Mesenchymal stem cell (in vitro differentiated cells and primary cell): ENCODE measurements at places on chromosomes 11 and 22.

DNA sequence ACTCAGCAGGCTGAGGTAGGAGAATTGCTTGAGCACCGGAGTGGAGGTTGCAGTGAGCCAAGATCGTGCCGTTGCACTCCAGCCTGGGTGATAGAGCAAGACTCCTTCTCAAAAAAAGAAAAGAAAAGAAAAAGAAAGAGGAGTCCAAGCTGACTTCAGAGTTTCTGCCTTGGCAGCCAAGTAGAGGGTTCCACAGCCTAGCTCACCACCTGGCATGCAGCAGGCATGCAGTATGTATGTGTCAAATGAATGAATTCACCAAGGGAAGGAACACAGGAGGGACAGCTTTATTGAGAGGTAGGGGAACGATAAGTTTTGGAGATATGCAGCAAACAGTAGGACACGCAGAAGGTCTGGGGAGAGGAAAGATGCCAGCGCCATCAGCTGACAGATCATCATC, 230.4 kb downstream of the BUD13 start:
- no peak for DNase-seq

GRCh38 chr22:28750471-28750881, 8.6 kb downstream of the HSCB start:
- DNase-seq, result no peak

DNA sequence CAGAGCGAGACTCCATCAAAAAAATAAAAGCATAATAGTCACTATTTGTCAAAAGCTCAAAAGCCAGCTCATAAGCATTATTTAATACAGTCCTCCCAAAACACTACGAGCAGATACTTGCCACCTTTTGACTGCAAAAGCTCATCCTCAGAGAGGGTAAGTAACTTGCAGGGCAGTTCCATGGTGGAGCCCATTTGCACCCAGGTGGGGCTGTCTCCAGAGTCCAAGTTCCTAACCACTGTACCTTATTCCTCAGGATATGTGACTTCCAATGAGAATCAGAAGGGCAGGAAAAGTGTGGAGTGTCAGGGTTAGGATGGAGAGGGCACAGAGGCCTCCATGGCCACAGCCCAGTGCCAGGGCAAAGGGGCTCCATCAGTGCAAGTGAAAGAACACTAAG, 28.6 kb upstream of the POU2AF1 start:
- no peak for DNase-seq

GRCh38 chr22:39244496-39245129, at the start of gene PDGFB:
PDGFB (minus strand) TSS chr22:39244982; CDS start chr22:39243963, 1,019 bp downstream.
- DNase-seq, result peak; percentile 44

- DNase-seq, result peak; percentile 11
Observed at GRCh38 chr11:117970400-117971024, 15.7 kb upstream of the IL10RA start.

DNA sequence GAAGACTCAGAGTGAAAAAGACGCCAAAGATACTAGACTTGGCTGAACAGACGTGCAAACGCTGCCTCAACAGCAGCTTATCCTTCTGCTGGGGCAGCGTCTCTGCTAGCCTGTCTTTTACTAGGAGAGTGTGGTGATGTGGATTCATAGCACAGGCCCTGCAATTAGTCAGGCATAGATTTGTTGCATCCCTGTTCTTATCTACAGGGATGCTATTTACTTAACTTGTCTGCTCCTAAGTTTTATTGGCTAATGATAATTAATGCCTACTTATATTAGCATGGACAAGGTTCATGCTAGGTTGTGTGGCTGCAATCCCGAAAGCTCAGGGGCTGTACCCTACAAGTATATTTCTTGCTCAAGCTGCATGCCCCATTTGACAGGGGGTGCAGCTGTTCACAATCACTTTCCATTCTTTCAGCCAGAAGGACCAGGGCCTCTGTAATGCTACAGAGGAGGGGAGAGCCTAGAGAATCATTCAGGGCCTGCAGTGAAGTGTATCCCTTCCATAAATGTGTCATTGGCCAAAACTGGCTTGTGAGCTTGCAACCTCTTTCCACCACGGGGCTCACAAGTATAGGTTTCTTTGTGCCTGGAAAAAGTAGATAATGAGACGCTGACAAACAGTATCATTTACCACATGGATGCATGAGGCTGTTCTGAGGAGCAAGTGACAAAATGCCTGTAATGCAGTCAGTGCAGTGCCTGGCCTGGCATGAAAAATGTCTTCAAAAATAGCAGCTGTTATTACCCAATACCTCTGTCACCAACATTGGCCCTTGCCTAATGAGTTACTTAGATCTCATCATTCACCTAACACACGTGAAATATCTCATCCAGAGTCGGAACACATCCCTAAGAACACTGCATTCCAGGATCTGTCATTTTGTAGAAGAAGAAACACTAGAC, 685.8 kb upstream of the API5 start:
- no peak for DNase-seq

GRCh38 chr11:33168709-33169200, 7.5 kb upstream of the CSTF3 start:
- DNase-seq, result peak; percentile 84

GRCh38 chr22:38062791-38063190, 5.6 kb downstream of the PICK1 start:
- DNase-seq, result no peak

DNA sequence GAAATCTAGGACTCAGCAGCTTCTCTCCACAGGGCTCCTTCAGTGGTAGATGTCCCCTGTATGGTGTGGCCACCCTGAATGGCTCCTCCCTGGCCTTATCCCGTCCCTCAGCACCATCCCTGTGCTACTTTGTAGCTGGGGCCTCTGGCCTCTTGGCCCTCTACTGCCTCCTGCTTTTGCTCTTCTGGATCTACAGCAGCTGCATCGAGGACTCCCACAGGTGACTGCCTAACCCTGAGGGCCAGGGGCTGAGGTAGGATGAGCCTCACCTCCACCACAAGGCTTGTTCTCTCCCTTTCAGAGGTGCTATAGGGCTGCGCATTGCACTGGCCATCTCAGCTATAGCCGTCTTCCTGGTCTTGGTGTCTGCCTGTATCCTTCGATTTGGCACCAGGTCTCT, 1.8 kb downstream of the TMEM179B start:
- DNase-seq, result no peak

DNA sequence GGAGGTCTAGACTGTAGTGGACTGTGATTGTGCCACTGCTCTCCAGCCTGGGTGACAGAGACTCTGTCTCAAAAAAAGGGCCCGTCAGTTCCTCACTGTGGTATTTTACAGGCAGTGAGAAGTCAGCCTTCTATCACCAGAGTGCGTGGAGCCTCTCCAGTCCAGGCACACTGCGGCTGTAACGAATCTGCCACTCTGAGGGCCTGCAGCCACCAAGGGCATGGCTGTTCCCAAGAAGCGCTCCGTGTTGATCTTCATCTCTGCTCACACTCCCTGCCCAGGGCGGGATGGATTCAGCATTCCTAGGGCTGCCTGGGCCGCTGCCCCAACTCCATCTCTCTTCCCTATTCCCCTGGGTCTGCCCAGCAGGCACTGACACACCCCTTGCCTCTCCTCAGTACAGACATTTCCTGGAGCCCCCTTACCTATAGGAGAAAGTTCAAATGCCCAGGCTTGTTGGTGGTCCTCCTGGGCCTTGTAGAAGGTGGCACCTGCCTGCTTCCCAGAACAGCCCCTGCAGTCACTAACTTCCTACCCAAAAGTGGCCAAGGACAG, 148.4 kb downstream of the CACNA1I start:
- DNase-seq, result no peak

DNA sequence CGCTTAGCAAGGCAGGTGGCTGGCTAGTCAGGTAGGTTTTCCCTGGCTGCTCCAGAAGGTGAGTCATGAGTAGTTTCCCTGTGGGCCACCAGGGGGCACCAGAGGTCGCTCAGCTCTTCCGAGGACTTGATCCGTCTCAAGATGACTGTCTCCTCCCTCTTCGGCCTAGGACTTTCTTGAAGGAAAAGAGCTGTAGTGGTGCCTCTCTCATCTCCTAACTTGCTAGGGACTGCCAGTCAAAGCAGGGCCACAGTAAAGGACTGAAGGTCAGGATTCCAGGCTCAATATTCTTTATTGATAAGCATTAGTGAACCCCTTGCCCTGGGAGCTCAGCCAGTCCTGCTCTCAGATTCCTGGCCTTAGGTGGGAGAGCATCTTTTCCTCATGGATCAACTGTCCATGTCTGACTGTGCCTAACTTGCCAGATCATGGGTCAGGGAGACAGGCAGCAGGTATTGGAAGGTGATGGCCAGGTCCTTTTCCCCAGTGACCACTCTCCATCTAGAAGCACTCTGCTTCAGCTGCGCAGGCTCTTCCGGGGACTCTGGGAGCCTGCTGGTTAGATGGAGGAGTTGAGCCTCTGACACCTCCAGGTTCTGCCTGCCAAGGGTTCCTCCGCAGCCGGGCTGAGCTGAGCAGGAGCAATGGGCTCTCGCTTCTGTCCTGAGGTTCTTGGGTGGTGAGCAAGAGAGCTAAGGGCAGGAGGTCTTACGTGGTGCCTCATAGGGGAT, 1.9 kb downstream of the POLD4 start:
- peak; percentile 80 for DNase-seq

DNA sequence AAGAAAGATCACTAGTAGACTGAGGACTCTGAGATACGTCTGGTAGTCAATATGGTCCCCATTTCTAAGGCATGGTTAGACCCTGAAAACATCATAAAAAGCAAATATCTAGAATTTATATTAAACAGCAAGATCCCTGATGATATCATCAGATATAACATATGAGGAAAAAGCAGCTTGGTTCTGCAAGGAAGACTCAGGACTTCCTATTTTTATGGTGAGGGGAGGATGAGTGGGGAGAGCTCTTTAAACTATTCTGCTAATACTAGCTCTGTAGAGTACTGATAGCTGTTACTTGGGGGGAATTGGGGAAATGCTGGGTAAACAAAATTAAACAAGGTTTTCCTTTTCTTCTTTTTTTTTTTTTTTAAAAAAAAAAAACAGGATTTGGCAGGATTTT, 235.8 kb downstream of the SWAP70 start:
- DNase-seq, result no peak

- peak; percentile 82 for DNase-seq
Observed at GRCh38 chr11:46285594-46286033, 8.2 kb downstream of the CREB3L1 start.

DNA sequence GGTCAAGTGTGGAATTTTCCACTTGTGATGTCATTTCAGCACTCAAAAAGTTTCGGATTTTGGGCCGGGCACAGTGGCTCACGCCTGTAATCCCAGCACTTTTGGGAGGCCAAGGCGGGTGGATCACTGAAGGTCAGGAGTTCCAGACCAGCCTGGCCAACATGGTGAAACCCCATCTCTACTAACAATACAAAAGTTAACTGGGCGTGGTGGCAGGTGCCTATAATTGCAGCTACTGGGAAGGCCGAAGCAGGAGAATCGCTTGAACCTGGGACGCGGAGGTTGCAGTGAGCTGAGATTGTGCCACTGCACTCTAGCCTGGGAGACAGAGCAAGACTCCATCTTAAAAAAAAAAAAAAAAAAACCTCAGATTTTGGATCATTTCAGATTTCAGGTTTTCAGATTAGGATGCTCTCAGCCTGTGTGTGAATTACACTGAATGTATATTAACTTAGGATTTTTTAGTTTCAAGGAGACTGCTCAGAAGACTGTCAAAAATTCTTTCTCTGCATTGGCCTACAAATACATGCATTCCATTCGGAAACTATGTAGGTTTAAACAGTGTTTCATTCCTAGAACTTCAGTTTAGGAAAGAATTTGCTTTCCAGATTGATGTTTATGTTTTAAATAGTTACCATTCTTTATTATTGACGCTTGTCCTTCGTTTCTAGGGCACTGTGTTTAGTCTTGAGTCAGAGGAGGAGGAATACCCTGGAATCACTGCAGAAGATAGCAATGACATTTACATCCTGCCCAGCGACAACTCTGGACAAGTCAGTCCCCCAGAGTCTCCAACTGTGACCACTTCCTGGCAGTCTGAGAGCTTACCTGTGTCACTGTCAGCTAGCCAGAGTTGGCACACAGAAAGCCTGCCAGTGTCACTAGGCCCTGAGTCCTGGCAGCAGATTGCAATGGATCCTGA, 48.0 kb downstream of the BID start:
- DNase-seq, result peak; percentile 70

DNA sequence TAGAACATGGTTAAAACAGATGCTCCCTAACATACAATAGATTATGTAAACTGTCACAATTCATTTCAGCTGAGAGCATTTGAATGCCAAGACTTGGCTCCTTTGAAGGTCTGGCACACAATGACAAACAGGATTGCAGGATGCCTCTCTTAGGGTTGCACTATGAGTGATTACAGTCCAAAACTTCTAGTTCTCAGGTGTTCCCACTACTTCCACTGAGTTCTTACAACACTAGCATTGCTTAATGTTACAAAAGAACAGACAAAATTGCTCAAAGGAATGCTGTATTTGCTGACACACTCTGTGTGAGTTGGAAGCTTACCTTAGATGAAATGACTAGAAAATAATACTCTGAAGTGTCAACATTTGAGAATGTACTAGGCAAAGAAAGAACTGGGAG, 2413.8 kb upstream of the RAG2 start:
- DNase-seq, result no peak

DNA sequence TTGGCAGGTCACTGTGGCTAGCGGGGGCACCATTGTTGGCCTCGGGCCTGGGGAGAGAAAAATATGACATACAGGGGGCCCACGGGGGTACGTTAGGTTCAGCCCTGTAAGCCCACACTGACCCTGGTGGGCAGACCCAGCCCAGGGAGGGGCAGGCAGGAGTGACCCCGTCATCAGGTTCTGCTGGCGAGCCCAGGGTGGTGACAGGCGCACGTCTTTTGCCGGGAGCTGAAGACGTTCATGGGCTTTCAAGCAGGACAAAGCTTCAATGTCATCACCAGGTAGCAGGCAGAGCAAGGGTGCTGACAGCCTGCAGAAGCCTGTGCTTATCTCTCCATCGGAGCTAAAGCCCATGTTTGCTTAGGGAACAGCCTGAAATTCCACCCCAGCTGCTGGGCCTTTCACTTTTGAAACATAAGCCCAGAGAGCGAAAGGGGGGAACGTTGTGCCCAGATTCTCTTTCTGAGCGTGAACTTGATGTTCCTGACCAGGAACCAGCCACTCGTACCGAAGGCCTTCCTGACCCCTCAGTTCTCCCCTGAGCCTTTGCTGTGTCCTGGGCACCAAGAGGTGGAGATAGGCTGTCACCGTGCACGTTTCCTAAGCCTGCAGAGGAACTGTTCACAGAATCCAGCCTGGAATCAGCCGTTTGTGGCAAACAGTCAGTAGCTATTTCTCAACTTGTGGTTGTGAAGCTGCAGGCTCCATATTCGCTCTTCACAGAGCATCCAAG, 74.0 kb upstream of the ATXN10 start:
- no peak for DNase-seq

GRCh38 chr11:70608568-70609470, 210.5 kb downstream of the CTTN start:
- peak; percentile 57 for DNase-seq

- no peak for DNase-seq
Observed at GRCh38 chr11:118397448-118397847, 4.0 kb upstream of the ATP5MG start.

DNA sequence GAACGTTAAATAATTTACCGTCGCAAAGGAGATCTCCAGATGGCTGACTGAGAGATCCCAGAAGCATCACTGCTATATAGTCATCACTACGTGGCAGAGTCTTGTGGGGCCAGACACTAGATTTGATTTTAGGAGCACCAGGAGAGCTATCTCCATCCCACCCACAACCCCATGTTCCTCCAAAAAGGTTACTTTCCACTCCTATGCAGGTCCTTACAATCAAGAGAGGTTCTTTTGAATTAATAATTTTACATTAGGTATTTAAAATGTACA, 19.4 kb downstream of the GUCY1A2 start:
- DNase-seq, result no peak
